Uterus (tissue), 4 donors: ENCODE measurements at places on chromosomes 6 and 20.

- peak overlapping the region; percentile 52 for H3K27ac ChIP-seq
- no peak for DNase-seq
- H3K27me3 ChIP-seq = no peaks in the 10 kb centered on the region
- H3K36me3 ChIP-seq = no peaks in the 10 kb centered on the region
- H3K4me1 ChIP-seq = peaks cover 8% of the 10 kb centered on the region
Observed at GRCh38 chr6:137874204-137875057, 7.4 kb downstream of the TNFAIP3 start.

DNA sequence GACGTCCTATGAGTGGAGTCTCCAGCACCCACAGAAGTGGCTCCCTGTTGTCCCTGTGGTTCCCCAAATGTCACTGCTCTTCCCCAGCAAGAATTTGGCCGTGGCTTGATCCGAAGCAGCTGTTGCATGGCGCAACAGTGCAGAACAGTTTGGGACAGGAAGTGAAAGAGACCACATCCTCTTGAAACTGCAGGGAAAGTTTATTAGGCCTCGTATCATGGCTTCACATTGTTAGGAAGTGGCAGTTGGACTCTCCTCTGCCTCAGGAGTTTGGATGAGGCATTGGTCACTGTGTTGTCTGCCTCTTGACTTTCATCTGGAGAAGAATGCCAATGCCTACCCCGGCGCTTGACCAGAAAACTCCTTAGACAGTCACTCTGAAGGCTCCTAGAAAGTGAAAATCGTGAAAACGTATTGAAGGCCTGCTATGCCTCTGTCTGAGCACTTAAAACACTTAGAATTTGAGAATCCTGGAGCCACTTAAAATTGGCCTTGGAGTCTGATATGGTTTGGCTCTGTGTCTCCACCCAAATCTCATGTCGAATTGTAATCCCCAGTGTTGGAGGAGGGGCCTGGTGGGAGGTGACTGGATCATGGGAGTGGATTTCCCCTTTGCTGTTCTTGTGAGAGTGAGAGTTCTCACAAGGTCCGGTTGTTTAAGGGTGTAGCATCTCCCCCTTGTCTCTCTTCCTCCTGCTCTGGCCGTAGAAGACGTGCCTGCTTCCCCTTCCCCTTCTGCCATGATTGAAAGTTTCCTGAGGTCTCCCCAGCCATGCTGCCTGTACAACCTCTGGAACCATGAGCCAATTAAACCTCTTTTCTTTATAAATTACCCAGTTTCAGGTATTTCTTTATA is 334.9 kb upstream of the JARID2 start:
- no peak for DNase-seq
- no peaks in the 10 kb centered on the region for H3K27me3 ChIP-seq
- no peaks in the 10 kb centered on the region for H3K4me1 ChIP-seq
- no peaks in the 10 kb centered on the region for H3K36me3 ChIP-seq
- H3K27ac ChIP-seq = no peak overlapping the region

DNA sequence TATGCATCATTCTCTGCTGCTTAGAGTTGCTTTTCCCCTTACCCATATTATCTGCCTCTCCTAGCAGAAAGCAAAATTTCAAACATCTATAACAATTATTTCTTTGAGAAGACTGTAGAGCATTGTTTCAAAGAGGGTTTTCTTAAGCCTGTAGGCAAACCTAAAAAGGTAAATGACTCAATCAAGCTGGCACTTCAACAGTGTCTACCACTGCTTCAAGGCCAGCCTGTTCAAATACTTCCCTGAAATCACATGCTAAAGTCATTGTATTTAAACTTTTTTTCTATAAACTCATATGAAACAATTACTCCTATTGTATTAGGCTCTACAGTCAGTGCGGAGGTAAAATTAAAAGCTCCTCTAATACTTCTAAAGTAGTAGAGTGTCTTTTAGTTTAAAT is 87.1 kb downstream of the OGFRL1 start:
- H3K36me3 ChIP-seq = no peaks in the 10 kb centered on the region
- no peaks in the 10 kb centered on the region for H3K4me1 ChIP-seq
- DNase-seq = no peak

GRCh38 chr20:59772931-59773913 is 160.2 kb downstream of the SYCP2 start:
- no peaks in the 10 kb centered on the region for H3K36me3 ChIP-seq
- H3K4me1 ChIP-seq = no peaks in the 10 kb centered on the region
- H3K27ac ChIP-seq = no peak overlapping the region

DNA sequence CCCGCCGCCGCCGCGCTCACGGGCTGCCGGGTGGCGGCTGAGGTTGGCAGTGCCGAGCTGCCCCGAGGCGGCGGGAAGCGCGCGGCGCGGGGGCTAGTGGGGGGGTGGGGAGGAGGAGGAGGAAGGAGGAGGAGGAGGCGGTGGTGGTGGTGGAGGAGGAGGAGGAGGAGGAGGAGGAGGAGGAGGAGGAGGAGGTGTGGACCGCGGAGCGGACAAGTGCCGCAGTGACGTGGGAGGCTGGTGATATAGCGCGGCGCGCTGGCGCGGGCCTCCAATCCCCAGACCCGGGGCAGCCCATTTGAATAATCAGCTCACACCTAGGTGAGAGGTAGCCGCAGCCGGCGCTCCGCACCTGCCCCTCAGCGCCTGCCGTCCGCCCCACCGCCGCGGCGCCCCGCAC is at the start of gene FOXA2:
Gene FOXA2 (minus strand): TSS at position 51 of the 400 bp plus-strand sequence. CDS start 294 bp downstream, outside the sequence.
- H3K4me3 ChIP-seq = no peak within 1 kb of the TSS
- DNase-seq = no peak
- H3K27ac ChIP-seq = no peak within 1 kb of the TSS
- peaks cover 6% of the 10 kb centered on the region for H3K4me1 ChIP-seq
- H3K27me3 ChIP-seq = peaks cover 63% of the 10 kb centered on the region

DNA sequence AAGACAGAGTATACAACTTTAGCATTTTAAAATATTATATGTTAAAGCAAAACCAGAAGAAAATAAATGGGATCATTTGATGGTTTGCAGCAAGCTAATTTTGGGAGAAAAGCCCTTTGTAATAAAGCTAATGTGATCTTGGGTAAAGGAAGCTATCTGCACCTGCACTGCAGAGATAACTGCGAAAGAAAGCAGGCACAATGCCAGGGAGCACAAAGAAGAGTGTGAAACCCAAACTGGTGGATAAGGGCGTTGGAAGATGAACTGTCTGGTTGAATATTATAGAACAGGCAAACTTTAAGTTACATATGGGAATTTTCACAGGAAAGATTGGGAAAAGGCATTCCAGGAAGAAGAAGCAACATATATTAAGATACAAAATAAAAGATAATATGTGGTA is 179.2 kb upstream of the KHDRBS2 start:
- no peak for DNase-seq
- H3K27ac ChIP-seq = no peak overlapping the region
- H3K4me3 ChIP-seq = no peak overlapping the region

GRCh38 chr6:47262231-47262630 is 47.5 kb downstream of the TNFRSF21 start:
- H3K4me3 ChIP-seq = no peak overlapping the region
- DNase-seq = no peak
- H3K36me3 ChIP-seq = no peaks in the 10 kb centered on the region
- no peaks in the 10 kb centered on the region for H3K27me3 ChIP-seq

DNA sequence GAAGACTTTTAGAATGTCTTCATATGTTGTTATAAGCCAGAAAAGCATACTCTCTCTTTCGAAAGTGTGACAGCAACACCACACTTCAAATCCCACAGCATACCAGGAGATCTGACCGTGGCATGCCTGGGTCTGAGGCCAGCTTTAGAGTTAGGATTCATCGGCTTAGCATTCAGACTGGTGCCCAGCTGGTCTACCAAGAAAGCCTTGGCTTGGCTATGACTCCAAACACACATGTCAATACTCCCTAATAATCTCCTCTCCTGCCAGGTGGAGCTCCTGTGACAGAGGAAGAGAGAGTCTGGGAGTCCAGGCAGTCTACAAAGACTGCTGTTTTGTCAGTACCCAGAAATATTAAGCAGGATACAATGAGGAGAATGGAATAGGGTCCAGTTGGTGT is 77.1 kb upstream of the MAN1A1 start:
- H3K4me1 ChIP-seq = no peaks in the 10 kb centered on the region
- DNase-seq = no peak
- no peaks in the 10 kb centered on the region for H3K36me3 ChIP-seq
- H3K27ac ChIP-seq = no peak overlapping the region
- H3K27me3 ChIP-seq = no peaks in the 10 kb centered on the region

- no peak overlapping the region for H3K4me3 ChIP-seq
- DNase-seq = no peak
- H3K4me1 ChIP-seq = peaks cover 14% of the 10 kb centered on the region
- H3K36me3 ChIP-seq = no peaks in the 10 kb centered on the region
Observed at GRCh38 chr6:34239893-34240292, 3.2 kb downstream of the HMGA1 start.

DNA sequence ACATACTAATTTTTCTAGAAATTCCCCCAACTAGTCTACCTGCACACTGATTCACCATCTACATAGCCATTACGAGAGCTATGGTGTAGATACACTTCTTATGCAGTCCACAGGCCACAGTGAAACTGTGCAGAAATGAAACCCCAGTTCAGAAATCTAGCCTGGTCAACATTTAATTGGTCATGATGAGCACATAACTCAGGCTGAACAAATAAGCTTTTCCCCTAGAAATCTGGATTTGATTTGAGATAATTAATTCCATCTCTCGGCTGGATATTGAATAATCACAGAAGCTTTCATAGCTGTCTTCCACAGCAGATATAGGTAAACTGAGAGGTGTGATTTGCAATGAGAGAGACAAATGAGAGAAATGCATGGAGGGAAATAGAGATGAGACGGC is 22.6 kb upstream of the TINAG start:
- no peaks in the 10 kb centered on the region for H3K27me3 ChIP-seq

- no peaks in the 10 kb centered on the region for H3K36me3 ChIP-seq
- no peaks in the 10 kb centered on the region for H3K4me1 ChIP-seq
- H3K27ac ChIP-seq = no peak overlapping the region
Observed at GRCh38 chr6:21240709-21241108, 352.8 kb upstream of the SOX4 start.

- DNase-seq = no peak
- no peaks in the 10 kb centered on the region for H3K36me3 ChIP-seq
- H3K4me3 ChIP-seq = no peak overlapping the region
- H3K27ac ChIP-seq = no peak overlapping the region
- H3K4me1 ChIP-seq = no peaks in the 10 kb centered on the region
Observed at GRCh38 chr6:38127284-38127683, 307.8 kb downstream of the ZFAND3 start.

DNA sequence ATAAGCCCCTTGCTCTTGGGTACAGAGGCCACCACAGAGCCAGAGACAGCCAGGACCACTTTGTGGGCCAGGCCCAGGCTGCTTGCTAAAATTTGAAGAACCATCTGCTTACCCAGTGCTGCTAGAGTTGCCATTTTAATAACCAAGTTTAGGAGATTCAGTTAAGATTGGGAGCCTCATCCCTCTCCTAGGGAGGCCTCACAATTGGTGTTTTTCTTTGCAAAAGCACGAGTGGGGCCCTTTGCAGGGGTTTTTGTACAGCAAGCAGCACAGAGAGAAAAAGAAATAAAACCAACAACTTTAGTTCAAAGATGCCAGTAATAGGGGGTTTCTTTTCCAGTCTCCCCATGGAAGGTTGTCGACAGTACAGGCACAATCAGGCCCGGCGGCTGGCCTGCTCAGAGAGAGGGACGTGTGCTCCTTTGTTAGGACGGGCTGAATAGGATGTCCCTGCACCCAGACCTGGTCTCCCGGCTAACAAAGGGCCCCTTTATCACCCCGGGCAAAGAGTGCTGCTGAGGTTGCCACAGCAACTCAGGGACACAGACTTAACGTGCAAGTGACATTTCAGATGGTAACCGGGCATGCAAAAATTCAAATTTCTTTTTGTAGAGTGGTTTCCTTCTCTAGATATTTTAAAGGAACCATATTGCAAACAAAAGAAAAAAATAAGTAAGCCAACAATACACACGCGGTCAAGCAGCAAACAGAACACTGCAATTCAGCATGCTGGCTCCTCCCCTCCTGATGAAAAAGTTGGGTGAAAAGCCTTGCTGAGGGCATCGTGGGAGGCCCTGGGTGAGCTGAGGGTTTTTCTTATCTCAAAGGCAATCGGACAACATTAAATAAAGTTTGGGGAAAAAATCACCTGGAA is 10.5 kb upstream of the TOX2 start:
- no peaks in the 10 kb centered on the region for H3K36me3 ChIP-seq
- H3K4me1 ChIP-seq = no peaks in the 10 kb centered on the region
- DNase-seq = no peak
- no peak overlapping the region for H3K27ac ChIP-seq
- H3K4me3 ChIP-seq = no peak overlapping the region

DNA sequence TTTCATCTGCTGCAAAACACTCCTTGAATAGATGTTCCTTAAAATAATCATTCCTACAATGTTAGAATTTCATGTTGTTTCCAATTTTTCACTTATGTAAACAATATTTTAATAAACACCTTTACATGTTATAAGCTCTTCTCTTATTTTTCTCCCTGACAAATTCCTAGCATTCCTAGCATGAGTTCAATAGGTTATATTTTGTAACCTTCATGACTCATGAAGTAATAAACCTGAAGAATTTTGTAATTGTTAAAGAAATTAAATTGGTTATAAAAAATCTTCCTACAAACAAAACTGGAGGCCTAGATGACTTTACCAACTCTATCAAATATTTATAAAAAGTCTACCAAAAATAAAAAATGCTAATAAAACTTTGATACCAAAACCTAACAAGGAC is 66.3 kb downstream of the NT5E start:
- no peaks in the 10 kb centered on the region for H3K27me3 ChIP-seq
- DNase-seq = no peak
- H3K4me3 ChIP-seq = no peak overlapping the region
- H3K27ac ChIP-seq = no peak overlapping the region

DNA sequence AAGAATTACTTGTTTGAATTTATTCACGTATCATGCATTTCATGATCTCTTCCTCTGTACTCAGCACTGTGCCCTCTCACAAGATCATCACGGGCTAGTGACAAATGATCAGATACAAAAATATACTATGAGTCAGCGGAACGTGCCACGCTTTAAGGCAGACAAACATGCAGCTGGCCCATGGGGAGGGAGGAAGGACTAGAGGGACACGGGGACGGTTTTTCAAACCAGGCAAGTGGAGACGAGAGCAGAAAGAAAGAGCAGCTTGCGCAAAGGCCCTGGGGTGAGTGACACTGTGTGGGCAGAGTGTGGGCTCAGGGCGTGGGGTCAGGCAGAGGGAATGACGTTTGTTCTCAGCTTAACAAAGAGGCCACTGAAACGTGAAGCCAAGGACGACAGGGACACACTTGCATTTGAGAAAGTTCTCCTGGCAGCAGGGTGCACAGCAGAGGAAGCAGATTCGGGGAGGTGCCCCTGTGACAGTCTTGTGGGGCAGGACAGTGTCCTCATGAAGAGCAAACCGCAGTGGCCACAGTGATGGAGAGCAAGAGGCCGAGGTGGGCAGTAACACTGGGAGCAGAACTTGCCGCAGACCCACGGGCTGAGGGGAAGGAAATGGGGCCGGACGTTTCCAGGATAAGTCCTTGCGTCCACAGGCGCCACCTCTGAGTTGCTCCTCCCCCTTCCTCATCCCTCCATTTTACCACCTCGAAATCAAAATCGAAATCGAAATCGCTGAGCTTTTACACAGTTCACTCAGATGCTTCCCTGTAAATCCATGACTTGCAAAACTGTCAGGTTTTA is 6.9 kb upstream of the RPS6KA2 start:
- H3K4me1 ChIP-seq = peaks cover 4% of the 10 kb centered on the region
- H3K4me3 ChIP-seq = no peak overlapping the region
